T-helper 17 cell (primary cell): ENCODE measurements at places on chromosomes 7 and 10. TPM values are rescaled to one million over a fixed set of nuclear protein-coding genes. Genes with fewer than 3 reads are reported as not detected.

The RAMP3 gene
- total RNA-seq, result 0.76 TPM

DNA sequence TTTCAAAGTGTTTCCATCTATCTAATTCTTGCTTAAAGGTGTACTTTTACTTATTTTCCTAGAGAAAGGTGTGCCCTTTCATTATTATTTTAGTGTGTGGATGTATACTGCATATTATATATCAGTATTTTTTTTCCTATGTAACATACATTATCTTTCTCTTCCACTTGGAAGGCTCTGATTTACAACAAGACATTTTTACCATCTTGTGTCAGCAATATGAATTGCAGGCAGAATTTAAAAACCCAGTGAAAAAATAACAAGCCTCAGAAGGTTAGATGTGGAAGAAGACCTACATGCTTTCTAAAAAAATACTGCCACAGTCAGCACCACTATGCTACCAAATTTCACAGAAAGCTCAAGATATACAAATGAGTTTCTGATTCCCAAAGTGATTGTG is 327.7 kb upstream of the STEAP1 start:
- no peak for DNase-seq

DNA sequence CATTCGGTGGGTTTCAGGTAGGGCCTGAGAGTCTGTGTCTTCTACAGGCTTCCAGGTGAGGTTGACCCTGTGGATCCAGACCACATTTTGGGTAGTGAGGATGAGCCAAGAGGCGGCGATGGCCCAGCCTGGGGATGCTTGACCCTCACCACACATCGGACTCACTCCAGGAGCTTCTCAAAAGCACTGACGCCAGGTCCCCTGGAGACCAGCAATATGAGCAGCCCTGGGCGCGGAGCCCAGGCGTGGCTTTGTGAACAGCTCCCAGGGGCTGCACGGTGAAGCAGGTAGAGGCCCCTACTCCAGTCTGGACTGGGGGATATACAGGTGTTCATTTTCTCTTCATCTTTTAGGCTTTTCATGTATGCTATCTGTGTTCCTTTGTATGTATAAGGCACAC is 139.7 kb upstream of the PCBD1 start:
- no peak for DNase-seq

The PTTG1IP2 gene
- not detected for total RNA-seq

GRCh38 chr7:158050441-158050977 is 537.1 kb downstream of the PTPRN2 start:
- no peak for DNase-seq

DNA sequence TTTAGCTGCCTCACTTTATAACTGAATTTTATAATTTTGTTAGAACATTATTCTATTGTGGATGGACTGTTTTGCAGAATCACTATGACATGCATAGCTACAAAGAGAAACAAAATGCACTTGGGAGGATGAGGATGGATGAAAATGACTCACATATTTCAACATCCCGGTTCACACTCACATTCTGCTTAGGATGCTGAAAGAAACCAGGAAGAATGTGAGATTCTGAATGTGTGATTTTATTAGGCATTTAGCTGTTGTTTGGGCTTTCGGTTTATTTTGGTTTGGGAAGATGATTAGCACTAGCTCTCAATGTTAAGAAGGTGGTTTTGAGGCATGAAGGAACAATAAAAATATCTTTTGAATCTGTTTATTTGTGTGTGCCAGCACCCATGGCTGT is 235.5 kb downstream of the SEMA3E start:
- no peak for DNase-seq

The TNS3 gene
- total RNA-seq, result 2.6 TPM

GRCh38 chr10:91745090-91745831 is 53.0 kb upstream of the TNKS2 start:
- DNase-seq, result no peak

- DNase-seq, result no peak
Observed at GRCh38 chr7:68247571-68247970, 1250.9 kb downstream of the TYW1 start.
